ENCODE measurements at places on chromosomes 5 and 9. TPM values are rescaled to one million over a fixed set of nuclear protein-coding genes. Genes with fewer than 3 reads are reported as not detected.

DNA sequence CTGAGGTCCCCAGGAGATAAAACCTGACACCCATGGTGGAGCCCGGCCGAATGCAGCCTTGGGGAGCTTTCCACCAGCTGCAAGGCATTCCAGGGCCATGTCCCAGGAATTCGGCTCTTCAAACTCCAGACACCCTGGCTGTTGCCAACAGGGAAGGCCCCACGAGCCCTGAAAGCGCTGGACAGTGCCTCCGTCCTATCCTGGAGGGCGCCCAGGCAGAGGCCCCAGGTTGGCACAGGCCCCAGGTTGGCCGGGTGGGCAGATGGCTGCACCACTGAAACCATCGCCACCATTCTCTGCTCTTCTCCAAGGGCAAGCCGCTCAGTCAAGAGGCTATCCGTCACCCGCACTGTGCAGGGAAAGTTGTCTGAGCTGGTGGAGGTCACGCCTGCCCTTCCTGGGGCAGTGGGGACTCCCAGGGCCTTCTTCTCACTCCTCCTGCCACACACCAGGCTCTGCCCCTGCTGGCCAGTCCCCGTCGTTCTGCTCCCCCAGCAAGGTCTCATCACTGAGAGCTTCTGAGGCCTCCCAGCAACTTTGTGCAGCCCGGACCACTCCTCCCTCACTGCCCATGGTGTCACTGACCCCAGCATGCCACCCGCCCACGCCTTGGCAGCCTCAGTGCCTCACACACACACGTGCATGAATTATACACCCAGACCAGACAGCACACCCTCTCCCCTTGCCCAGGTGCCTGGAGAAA is 21.2 kb downstream of the SLC6A3 start:
- no peak overlapping the region for H3K27ac ChIP-seq
- H3K4me3 ChIP-seq = no peak overlapping the region
- H3K36me3 ChIP-seq = peaks cover 3% of the 10 kb centered on the region
- DNase-seq = no peak
- H3K27me3 ChIP-seq = peaks cover 18% of the 10 kb centered on the region

GRCh38 chr9:92730897-92731296 is 33.7 kb downstream of the BICD2 start:
- no peak for DNase-seq
- peaks cover 1% of the 10 kb centered on the region for H3K36me3 ChIP-seq
- H3K4me3 ChIP-seq = no peak overlapping the region

DNA sequence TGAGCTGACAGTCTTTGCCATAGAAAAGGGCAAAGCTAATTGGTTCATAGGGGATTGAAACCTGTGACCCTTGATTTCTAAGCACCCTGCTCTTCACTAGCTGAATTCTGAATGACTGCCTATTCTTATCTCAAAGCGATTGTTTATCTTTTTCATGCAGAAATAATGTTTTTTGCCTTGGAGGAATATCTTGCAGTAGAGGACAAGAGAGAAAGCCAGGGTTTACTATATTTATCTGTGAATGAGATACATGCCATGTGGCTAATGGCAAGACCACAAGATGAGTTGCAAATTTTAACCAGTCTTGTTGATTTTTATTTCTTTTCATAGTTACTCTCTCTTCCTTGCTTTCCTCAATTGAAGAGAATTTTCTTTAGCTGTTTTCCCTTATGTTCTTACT is 185.0 kb downstream of the CNTLN start:
- no peaks in the 10 kb centered on the region for H3K27me3 ChIP-seq
- H3K4me1 ChIP-seq = no peaks in the 10 kb centered on the region
- no peak for DNase-seq
- H3K36me3 ChIP-seq = no peaks in the 10 kb centered on the region
- no peak overlapping the region for H3K4me3 ChIP-seq
- H3K27ac ChIP-seq = no peak overlapping the region

GRCh38 chr5:17665836-17666235 is 31.6 kb downstream of the TAF11L14 start:
- no peaks in the 10 kb centered on the region for H3K27me3 ChIP-seq
- H3K36me3 ChIP-seq = no peaks in the 10 kb centered on the region
- no peak for DNase-seq
- no peak overlapping the region for H3K27ac ChIP-seq
- H3K4me3 ChIP-seq = no peak overlapping the region
- H3K4me1 ChIP-seq = no peaks in the 10 kb centered on the region

The KCNV2 gene
- total RNA-seq = not detected

The FOXD4L3 gene
- total RNA-seq = 0.36 TPM

The ITGA1 gene
- 6.4 TPM for total RNA-seq
